Inflammatory macrophage treated with lipopolysaccharide for 1 hour (primary cell): ENCODE measurements at places on chromosomes 6 and 20.
A peak's percentile ranks its signal among the peaks of the same experiment; 100 is the strongest.

DNA sequence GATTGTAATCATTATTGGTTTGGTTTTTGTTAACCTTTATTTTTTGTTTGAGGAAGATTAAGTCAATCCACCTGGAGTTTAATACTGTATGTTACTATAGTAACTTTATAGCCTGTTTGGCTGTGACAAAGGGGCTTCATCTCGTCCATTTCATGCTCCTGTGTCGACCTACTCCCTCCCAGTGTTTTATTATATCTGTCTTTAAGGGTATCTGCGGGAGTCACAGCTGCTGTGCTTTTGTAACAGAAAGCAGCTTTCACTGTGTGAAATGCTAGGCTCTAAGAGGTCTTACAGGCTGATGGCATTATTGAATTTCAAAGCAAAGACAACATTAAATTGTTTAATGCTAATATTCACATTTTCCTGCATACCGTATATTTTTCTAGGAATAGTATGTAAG, 698.0 kb upstream of the POU3F2 start:
- no peak for DNase-seq

DNA sequence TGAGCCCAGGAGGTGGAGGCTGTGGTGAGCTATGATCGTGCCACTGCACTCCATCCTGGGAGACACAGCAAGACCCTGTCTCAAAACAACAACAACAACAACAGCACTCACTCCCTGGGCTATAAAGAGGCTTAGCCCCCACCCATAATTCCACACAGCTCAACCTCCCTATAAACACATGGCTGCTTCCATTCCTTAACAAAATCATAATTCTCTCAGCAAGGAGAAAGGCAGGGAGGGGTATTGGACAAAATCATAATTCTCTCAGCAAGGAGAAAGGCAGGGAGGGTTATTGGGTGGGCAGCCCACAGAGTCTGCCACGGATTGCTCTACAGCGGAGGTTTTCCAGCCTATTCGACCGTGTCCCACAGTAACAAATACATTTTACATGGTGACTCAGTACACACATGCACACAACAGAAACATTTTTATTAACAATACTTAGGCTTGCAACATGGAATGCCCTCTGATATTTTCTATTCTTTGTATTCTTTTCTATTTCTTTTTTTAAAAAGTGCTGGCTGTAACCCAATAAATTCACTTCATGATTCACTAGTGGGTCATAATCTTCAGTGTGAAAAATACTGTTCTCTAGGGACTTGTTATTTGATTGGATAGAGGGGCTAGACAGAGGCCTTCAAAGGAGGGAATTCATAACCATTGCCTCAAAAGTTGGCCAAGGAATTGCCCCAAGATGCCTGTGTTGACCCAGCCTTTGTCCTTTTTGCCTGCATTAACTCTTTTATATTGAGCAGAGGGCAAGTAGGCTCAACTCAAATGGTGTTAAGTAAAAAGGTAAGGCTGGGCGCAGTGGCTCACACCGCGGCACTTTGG, 50.6 kb upstream of the ZMYND8 start:
- DNase-seq, result no peak

GRCh38 chr20:56202493-56203077, 45.9 kb upstream of the MC3R start:
- DNase-seq, result no peak

DNA sequence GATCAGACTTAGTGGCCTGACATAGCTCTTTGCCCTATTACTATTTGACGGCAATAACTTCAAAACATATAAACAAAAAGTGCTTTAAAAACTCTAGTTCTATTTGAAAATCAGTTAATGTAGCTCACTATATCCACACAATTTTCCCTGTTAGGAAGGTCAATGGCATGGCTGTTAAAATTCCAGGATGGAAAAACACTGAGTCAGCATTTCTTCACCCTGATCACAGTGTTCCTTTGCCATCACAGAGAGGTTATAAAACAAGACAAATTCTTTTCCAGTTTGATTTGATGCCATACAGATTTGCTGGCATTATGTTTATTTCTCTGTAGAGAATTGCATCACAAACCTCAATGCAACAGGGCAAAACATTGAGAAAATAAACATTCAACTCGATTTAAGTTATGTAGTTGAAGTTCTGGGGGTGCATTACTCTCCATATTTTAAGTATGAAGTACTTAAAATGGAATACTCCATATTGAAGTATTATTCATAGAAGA, 253.7 kb upstream of the HSF2 start:
- no peak for DNase-seq

GRCh38 chr6:166855416-166855815, 100.9 kb downstream of the RNASET2 start:
- DNase-seq, result no peak

DNA sequence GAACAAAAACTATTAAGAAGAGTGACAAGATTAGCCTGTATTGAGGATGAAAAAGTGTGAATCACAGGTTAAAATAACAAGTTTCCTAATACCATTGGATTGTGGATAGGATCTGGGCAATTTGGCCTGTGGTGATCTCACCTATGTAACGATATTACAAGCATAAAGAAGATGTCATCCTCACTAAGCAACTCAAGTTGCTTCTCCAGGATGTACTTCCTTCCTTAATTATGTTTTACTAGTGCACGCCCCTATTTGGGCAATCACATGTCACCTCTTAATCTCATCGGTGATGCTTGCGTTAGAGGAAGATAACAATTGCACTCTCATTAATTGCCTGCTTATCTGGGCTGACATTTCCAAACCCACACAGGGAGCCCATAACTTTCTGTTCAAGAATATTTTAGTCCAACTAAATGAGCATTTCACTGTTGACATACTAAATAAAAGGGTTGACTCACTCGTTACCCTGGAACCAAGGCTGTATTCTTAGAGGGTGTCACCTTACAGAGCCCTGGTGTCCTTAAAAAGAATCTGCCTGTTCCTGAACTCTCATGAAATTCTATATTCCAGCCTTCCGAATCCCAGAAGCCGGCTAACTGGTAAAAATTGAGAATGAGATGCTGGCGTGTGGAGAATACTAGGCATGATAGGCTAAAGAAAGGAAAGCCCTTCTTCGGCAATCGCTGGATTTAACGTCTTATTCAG, 88.2 kb upstream of the ATXN1 start:
- DNase-seq, result peak; percentile 52

GRCh38 chr20:1125277-1125676, 6.9 kb downstream of the PSMF1 start:
- DNase-seq, result no peak

GRCh38 chr6:26233649-26234420, 131.2 kb upstream of the BTN3A2 start:
- DNase-seq, result peak; percentile 77

GRCh38 chr6:119148825-119149525, 70.5 kb upstream of the FAM184A start:
- no peak for DNase-seq

DNA sequence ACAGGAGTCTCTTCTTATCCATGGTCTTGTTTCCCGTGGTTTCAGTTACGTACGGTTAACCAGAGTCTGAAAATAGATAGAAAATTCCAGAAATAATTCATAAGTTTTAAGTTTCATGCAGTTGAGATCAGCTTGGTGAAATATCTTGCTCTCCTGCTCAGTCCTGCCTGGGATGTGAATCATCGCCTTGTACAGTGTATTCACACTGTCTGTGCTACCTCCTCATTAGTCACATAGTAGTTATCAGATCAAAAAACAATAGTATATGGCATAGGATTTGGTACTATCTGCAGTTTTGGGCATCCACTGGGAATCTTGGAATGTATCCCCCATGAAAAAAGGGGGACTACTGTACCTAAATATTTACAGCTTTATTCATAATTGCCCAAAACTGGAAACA, 22.7 kb upstream of the MOCS1 start:
- DNase-seq, result no peak

GRCh38 chr6:157814883-157815282, 8.2 kb upstream of the SNX9 start:
- DNase-seq, result no peak

DNA sequence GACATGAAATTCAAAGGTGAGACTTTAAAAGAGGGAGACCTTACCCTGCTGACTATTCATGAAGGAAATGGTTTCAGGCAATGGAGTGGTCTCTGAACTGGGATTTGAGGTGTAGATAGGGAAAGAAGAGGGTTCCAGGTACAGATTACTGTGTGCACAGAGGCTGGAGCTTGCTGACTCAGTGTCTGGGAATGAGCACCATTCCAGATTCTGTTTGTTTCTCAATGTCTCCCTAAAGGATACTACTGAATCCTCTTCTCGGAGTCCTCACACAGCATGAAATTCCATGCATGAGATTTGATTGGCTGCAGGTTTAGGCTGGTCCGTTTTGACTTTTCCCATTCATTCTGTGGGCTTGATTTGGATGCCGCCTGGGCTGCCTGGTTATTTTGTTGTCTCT, 49.0 kb downstream of the PPP1R14C start:
- no peak for DNase-seq

GRCh38 chr20:40562031-40562430, 127.0 kb downstream of the MAFB start:
- peak; percentile 91 for DNase-seq

GRCh38 chr6:157432231-157432891, 51.4 kb downstream of the ZDHHC14 start:
- no peak for DNase-seq

DNA sequence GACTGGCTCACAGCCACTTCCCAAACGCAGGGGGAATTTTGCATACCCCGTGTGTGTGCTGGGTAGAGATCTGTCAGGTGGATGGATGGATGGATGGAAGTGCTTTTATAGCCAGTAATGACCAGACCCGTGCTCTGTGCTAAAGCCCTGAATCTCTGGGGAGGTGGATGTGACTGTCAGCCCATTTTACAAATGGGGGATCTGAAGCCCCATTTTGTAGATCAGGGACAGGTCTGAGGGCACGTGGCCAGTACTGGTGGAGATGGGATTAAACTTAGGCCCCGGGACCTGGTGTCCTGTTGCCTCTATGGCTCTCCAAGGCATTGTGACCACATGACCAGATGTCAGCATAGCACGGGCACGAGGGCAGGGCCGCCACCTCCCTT, 38.2 kb upstream of the ZBP1 start:
- DNase-seq, result no peak

GRCh38 chr6:167647737-167648470, 178.8 kb upstream of the AFDN start:
- DNase-seq, result no peak

DNA sequence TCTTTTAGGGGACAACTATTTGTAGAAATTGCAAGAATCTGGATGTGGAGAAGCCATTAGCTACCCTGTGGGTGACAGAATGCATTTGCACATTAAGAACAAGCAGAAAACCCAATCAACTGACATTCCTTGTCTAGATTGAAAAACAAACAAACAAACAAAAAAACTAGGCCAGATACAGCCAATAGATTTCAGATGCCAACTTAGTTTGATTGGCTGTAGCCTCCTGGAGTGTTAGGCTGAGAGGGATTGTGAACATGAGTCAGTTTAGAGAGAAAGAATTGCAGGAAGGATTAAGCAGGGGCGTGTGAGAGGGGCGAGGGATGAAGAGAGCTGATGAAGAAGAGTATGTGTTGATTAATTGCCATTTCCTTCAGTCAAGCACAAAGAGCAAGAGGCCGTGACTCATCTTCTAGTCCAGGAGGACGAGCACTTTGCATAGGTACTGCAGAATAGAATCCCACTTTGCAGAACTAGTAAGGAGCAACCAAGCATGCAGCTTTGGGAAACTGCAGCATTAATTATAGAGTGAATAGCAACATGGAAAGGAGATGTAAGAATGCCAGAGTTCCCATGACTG, 188.0 kb upstream of the RAB32 start:
- DNase-seq, result no peak

DNA sequence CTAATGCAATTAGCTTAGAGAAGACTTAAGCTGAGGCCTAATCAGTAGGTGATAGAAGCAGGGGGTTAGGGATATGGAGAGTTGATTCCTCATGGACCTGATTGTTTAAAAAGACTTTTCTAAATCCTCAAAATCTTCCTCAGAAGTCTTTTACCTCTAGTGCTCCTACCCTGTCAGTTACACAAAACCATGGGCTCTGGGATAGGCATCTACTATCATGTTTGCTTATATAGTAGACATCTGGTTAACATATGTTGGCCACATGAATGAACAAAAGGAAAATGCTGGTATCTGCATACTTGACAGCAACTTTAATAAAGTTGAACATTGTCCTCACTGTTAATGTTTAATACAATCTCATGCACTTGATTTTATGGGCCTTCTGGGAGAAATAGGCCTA, 61.5 kb upstream of the FKBP1C start:
- DNase-seq, result no peak

DNA sequence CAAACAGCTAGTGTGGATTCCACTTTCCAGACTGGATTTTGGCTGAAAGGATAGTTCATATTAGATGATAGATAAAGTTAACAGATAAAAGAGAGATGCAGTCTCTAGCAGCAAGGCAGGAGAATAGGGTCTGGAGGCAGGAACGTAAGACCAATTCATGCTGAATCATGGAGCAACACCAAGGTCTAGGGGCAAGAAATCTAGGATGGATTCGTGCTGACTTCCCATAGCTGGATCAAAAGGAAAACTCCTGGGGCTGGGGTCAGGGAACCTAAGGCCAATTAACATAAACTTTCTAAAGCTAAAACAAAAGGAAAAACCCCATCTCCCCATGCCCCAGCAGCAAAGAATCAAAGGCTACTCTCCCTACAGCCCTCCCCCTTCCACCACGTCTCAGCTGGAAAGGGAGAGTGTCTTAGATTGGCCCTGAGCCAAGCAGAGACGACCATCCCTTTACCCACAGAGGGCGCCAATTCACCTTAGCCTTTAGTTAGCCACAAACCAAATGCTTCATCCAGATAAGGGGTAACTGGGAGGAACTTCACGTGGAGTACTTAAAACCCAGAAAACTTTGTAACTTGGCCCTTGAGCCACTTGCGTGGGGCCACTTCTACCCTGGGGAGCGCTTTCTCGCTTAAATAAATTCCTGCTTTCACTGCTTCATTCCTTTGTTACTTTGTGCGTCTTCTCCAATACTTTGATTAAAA, 7.6 kb downstream of the TREM1 start:
- peak; percentile 62 for DNase-seq
